ENCODE measurements at places on chromosomes 6 and 20.

DNA sequence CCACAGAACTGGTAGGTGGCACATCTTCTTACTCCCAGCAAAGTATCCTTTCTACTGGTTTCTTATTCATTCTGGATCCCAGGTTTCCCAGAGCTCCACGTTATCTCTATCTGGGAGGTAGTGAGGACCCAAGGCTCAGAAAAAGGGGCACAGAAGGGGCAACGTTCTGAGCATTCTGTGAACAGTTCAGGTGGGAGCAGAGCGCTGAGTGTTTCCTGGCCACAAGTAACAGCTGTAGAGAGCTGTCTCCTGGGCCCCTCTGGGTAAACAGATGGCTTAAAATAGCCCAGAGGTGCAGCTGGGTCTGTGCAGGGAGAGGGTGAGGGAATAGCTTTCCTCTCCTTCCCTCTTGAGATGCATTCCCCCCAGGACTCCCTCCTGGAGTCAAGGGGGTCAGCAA lies 2.1 kb downstream of the APOBEC2 start:
- DNase-seq, result no peak

GRCh38 chr6:44742201-44742600 lies 354.7 kb downstream of the CDC5L start:
- no peak for DNase-seq

DNA sequence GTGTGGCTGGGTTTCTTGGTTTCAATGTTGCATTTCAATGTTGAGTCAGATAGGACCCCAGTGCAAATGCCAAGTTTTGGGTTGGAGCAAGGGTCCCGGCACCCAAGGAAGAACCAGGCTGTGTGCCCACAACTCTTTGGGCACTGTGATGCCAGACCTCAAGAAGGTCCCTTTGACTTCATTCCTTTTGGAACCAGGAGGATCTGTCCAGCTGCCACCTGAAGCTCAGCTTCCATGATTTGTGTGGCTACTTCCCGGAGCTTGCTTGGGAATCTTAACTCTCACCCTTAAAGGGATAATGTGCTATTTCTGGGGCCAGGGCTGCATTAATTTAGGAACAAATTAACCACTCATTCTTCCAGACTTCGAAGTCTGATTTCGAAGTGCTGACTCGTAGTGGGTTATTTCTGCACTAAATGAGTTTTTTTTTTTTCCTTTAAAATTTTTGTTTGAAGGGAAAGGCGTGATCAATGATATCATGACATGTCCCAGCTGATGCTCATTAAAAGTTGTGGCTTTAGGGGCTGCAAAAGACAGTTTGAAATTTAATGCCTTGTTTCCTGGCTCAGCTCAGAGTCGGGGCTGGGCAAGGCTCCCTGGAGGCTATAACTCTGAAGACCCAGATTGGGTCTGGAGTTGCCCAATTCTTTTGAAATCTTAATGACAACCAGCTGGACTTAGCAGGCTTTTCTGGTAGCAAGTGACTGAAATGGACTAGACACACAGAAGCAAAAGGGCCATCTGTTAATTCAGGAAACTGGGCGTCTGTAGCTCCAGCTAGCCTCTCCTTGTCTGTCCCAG lies 24.0 kb upstream of the PHACTR3 start:
- DNase-seq, result no peak

- DNase-seq, result no peak
Measured at GRCh38 chr6:153484056-153484455, 353.0 kb upstream of the RGS17 start.
